ENCODE measurements at places on chromosomes 3 and 15.

DNA sequence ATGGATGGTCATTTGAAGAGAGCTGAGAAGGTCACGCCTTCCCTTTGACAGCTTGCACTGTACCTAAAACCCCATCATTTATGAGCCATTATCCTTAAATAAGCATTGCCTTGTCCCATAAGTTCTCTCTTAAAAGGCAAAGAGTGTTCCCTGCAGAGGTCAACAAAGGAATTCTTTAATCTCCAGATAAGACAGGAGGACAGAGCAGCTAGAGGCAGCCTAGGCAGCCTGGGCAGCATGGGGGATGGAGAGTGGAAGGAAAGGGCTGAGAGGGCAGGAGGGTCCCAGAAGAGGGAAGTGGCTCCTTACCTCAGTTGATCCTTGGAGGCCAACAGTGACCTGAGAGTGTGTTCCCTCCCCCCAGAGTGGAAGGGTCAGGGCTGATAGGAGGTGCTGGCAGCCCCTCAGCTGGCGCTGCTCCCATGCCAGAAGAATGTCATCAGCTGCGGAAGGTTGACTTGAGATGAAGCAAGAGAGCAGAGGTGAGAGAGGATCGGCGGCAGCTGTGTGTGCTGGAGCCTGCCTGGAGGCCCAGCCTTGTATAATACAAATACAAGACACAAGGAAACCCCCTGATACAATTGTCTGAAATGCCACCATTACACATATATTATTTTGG lies 12.8 kb downstream of the KBTBD13 start:
- DNase-seq, result no peak

GRCh38 chr15:74525309-74525708 lies 15.7 kb upstream of the ARID3B start:
- DNase-seq, result no peak

GRCh38 chr3:45612918-45613602 lies 18.5 kb downstream of the LIMD1 start:
- DNase-seq, result no peak

GRCh38 chr3:71978150-71978721 lies 193.3 kb upstream of the PROK2 start:
- no peak for DNase-seq

GRCh38 chr15:42332331-42332730 lies 27.0 kb upstream of the CAPN3 start:
- DNase-seq, result no peak

DNA sequence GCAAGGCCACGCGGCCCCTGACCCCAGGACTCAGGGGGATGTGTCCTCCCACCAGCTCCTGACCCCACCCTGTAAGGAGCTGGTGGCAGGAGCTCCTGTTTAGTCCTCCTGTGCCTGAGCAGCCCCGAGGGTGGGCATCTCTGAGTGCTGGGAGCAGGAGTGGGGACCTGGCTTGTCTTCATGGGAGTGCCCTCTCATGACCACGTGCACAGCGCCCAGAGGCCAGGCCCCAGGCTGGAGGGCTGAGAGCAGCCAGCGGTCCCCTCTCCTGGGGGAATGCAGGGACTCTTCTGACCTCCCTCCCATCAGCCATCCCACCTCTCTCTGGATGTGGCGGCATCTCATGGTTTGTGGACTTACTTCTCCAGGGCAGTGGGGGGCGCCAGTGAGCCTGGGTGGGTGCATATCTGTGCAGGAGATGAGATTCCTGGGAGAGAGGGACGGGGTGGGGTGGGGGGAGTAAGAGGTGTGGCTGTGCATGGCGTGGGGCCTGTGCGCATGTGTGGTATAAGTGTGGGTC lies 205.6 kb downstream of the TBC1D2B start:
- no peak for DNase-seq

DNA sequence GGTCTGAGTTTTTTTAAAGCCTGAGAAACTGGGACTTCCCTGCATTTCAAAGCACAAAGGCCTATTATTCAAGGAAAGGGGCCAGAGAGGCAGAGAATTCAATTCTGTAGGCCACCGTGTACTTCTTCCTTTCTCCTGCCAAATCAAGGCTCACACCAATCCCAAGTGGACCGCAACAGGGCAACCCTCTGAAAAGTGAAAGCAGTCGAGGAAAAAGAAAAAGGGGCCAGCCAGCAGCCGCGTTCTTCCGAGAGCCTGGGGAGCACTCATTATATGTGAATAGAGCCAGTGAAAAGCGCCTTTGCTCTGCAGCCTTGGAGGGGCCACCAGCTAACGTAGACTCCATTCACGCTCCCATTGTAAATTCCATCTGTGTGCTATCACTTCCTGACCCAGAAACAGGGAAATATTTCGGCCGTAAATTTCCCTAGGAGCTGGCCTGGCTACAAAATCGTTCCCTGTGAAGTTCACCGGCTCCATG lies 45.9 kb upstream of the THUMPD3 start:
- DNase-seq, result no peak

- no peak for DNase-seq
These were observed 48.1 kb downstream of the HSPBAP1 start for GRCh38 chr3:122745369-122746021.

DNA sequence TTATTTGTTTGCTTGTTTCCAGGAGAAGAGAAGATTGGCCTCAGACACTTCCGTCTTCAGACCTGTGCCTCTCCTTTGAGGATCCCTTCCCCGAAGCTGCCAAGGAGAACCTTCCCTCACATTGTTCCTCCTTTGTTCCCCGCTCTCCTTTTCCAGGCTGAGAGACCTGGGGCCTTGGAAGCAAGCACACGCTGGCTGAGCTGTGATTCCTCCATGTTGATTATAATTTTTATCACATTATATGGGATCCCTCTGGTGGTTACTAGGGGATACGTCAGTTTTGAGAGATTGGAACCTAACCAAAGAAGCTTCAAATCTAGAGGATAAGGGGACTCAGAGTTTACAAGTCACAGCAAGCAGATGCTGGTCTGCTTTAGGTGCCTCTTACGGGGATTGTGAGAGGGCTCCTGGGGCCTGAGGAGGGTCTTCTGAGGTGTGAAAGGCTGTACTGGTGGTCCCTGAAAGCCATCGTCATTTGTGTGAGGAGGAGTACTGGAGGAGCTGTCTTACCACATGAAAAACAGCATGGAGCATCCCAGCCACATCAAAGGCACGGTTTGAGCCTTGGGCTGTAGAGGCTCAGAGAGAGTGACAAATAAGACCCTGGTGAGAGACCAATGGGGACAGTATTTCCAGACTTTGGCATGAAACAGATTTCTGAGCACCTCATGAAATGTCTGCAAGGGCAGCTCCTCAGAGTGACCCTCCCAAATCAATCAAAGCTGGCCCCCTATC lies 760.1 kb upstream of the CFAP20DC start:
- DNase-seq, result no peak

DNA sequence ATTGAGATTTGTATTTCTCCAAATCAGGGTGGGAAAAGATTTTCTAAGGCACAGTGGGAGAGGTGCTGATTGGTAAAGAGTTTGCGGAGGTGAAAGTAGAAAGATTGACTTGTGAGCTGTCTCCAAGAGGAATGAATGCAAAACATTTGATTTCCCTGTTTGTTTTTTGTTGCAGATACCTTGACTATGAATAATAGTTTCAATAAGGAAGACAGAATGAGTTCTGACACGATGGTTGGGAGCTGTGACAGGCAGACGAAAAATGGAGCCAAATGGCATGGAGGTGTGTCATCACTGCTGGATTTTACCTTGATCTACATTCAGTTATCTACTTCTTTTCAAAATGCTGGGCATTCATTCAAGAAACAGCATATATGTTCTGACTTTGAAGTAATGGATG lies 145.1 kb downstream of the NFKBIZ start:
- no peak for DNase-seq

DNA sequence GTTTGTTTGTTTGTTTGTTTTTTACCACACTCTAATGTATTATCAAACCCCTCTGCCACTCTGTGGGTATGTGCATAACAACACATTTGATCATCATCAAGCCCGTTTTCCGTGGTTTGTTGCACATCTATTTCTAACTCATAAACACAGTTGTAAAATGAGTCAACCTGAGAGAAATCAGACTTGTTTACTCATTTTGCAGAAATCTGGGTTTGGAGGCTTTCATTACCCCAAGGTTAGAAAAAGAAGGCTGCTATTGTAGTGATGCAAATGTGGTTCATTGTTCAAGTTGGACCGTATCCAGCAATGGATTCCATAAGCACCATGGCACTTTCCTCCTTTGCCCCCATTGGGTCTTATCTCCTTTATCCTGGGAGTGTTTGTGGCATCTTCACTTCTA lies 353.2 kb upstream of the SOX2 start:
- DNase-seq, result no peak

- no peak for DNase-seq
These were observed 102.0 kb upstream of the BNIP2 start for GRCh38 chr15:59791079-59791478.

- no peak for DNase-seq
These were observed 26.4 kb upstream of the ZBED2 start for GRCh38 chr3:111621535-111621934.

GRCh38 chr15:72907733-72908132 lies 124.2 kb upstream of the ADPGK start:
- DNase-seq, result no peak

GRCh38 chr3:164004205-164004604 lies 1074.1 kb downstream of the SI start:
- DNase-seq, result no peak

GRCh38 chr3:155078711-155079467 lies 1.2 kb upstream of the MME start:
- no peak for DNase-seq

GRCh38 chr15:67745073-67746006 lies 80.0 kb upstream of the SKOR1 start:
- no peak for DNase-seq

GRCh38 chr3:39808467-39809180 lies 785 bp upstream of the MYRIP start:
- DNase-seq, result peak; percentile 8

- DNase-seq, result no peak
These were observed 365.1 kb upstream of the LMCD1 start for GRCh38 chr3:8136553-8136952.

Measured in KG1 (cell line).